D721Med (cell line): ENCODE measurements at places on chromosomes 7 and 10.

DNA sequence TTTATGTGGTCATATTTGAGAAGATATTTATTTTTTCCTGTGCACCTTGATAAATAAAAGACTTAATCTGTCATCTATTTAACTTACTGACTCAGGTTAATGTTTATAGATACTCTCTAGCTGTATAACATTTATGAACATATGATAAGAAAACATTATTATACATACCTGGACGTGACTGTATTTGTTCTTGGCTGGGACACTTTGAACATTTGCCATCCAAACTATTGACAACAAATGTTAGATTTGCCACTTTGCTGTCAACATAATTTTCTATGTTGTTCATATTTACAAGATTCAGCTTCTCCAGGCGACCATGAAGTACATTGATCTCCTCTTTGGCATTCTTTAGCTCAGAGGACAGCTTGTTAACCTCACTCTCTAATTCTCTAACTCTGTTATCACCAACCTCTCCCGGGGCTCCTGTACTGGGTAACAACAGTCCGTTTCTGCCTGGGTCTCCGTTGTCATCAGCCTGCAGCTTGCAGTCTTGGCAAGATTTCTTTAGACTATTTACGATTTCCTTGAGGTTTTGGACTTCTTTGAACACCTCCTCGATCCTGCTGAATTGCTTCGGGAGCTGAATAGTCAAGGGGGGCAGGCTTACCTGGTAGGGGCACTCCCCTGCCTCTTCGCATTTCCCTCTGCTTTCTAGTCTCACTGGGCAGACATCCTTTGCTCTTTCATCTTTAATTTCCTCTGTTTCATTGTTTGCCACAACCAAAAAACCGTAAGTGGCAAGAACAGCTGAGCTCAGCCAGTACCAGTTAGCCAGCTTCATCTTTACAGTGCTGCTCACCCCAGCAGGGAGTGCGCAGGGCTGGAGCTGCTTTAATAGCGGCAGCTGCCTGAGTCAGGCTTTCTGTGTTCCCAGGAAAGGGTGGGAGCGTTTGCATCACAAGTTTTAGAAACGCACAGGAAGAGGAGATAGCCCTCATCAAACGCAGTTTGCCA lies at the start of gene FGL2:
Gene FGL2, minus strand, starts transcription at position 807 of the 954 bp plus-strand sequence. Its CDS starts 26 bp downstream, at position 781.
- no peak for DNase-seq

DNA sequence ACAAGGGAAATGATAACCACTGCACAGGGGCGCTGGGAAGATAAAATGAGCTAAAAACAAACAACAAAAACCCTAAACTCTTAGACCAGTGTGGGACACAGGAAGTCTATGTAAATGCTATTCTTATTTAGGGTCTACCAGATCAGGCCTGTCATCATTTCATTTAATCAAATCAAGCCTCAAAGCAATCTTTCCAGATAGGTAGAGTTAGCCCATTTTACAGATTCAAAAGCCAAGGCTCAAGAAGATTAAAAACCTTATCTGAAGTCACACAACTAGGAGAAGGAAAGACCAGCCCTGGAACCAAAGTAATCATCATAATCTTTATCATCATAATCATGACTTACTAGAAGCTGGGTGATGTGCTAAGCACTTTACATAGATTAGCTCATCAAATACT lies 4.7 kb downstream of the NOD1 start:
- no peak for DNase-seq

DNA sequence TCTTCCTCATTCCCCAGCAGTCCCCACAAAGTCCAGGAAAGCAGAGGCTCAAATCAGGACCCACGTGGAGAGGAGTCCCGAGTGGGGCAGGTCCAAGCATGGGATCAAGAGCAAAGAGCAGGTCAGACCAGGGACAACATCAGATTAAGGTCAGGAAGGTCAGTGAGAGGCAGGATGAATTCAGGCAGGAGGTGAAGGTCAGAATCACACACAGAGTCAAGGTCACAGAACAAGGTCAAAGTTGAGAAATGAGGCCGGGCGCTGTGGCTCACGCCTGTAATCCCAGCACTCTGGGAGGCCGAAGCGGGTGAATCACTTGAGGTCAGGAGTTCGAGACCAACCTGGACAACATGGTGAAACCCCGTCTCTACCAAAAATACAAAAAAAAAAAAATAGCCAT lies 2.3 kb downstream of the MYL10 start:
- no peak for DNase-seq

- DNase-seq: no peak
Measured at GRCh38 chr10:99720387-99720786, 11.5 kb downstream of the COX15 start.

DNA sequence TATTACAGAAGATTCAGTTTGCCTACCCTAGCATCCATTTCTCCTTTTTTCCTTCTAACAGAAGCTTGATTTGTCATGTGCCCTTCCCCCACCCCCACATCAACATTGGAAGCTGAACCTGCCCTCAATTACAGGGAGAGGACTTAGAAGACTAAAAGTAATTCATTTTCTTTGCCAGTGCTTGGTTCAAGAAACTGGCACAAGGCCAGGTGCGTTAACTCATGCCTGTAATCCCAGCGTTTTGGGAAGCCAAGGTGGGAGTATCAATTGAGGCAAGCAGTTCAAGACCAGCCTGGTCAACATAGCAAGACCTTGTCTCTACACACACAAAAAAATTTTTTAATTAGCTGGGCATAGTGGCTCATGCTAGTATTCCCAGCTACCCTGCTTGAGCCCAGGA lies 32.6 kb downstream of the CCNJ start:
- DNase-seq: no peak

- DNase-seq: no peak
Measured at GRCh38 chr7:96729820-96730219, 20.2 kb upstream of the SEM1 start.

- DNase-seq: no peak
Measured at GRCh38 chr10:117074621-117075020, 63.4 kb downstream of the VAX1 start.

DNA sequence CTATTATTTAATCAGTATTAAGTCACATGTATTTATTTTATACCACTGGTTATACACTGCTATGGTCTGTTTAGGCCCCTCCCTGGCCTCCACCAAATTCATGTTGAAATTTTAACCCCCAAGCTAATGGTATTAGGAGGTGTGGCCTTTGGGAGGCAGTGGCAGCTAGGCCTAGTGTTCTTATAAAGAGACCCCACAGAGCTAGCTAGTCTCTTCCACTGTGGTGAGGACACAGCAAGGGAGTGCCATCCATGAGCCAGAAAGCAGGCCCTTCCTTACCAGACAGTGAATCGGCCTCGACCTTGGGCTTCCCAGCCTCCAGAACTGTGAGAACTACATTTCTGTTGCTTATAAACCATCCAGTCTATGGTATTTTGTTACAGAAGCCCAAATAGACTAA lies 28.7 kb downstream of the RBM48 start:
- no peak for DNase-seq

GRCh38 chr7:28121496-28121895 lies 59.1 kb downstream of the JAZF1 start:
- no peak for DNase-seq

DNA sequence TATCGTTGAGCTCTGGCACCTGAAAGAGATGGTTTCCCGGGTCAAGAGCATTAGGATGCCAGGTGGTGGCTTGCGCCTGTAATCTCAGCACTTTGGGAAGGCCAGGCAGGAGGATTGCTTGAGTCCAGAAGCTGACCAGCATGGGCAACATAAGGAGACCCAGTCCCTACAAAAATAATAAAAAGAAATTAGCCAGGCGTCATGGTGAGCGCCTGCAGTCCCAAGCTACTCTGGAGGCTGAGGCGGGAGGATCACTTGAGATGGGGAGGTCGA lies 6.1 kb upstream of the KCP start:
- DNase-seq: no peak

DNA sequence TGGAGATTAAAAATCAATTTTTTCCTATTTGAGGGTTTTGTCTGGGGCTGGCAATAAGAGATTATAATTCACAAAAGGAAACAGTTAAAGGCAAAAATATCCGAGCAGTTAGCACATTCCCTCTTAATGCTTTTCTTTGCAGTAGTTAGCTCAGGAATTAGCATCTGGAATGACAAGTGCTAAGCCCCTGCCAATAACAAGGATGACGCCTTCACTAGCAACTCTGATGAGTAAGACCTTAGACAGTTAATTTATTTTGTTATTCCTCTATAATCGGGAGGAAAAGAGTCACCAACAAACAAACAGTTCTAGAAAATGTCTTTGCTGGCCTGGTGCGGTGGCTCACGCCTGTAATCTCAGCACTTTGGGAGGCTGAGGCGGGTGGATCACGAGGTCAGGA lies 151.3 kb downstream of the TRIL start:
- DNase-seq: no peak

DNA sequence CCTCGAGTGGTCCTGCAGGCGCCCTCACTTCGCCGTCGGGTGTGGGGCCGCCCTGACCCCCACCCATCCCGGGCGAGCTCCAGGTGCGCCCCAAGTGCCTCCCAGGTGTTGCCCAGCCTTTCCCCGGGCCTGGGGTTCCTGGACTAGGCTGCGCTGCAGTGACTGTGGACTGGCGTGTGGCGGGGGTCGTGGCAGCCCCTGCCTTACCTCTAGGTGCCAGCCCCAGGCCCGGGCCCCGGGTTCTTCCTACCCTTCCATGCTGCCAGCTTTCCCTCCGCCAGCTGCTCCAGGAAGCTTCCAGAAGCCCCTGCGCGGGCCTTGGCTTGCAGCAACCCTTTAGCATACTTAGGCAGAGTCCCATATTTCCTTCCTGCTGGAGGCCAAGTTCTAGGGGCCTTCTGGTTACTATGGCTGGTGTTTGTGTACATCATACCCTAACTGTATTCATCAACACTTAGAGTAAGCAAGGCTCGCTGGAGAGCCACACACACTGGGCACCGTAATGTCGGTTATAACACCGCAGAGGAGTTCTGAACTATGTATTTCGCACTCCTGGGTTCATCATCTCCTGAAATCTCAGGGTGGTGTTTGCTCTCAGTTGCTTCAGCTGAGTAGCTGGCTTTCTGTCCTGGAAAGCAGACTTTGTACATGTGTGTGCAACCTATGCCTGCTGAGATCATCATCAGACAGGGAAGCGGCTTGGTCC lies 471 bp downstream of the MGMT start:
- DNase-seq: no peak

DNA sequence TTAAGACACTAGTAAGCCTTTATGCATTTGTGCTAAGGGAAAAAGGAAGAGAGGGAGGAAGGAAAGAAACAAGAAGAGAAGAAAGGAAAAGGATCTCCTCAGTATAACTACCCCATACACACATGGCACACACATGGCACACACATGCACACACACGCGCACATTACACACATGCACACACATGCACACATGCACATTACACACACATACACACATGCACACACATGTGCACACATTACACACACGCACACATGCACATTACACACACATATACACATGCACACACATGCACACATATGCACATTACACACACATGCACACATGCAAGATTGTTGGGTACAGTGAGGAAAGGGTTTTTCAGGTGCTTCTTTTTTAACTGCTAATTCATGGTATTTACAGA lies 311.2 kb downstream of the SKIDA1 start:
- no peak for DNase-seq

- no peak for DNase-seq
Measured at GRCh38 chr7:146701166-146701565, 584.6 kb downstream of the CNTNAP2 start.

- no peak for DNase-seq
Measured at GRCh38 chr10:102802920-102803534, 34.2 kb downstream of the CYP17A1 start.

DNA sequence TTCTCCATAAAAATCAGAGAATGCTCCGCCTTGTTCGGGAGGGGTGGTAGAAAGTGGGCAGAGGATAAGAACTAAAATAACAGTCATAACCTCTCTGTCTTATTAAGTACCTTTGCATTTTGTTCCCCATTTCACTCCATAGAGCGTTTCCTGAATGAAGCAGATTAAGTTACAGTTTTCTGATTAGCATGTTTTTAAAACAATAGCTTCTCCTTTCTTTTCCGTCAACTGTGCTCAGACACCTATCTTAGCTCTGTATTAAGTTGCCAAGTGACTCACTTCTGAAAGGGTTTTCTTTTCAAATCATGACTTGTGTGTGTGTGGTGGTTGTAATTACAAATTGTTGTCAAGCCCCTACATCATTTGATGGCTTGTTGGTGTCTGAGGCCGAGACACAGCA lies 1.4 kb downstream of the HABP2 start:
- DNase-seq: no peak

GRCh38 chr7:121414436-121414835 lies 18.3 kb upstream of the FAM3C start:
- DNase-seq: no peak

- DNase-seq: no peak
Measured at GRCh38 chr10:1462032-1462431, 275.3 kb downstream of the ADARB2 start.

DNA sequence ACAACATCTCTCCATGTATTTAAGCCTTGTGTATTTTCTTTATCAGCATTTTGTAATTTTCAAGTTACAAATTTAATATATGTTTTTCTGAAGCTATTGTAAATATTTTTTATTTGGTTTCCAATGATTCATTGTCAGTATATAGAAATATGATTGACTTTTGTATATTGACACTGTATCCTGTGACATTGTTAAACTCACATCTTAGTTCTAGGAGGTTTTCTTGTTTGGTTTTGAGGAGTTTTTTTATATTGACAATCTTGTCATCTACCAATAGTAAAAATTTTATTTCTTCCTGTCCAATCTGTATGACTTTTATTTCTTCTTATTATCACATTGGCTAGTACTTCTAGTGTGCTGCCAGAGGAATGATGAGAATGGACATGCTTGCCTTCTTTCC lies 393.7 kb downstream of the GPAM start:
- no peak for DNase-seq

DNA sequence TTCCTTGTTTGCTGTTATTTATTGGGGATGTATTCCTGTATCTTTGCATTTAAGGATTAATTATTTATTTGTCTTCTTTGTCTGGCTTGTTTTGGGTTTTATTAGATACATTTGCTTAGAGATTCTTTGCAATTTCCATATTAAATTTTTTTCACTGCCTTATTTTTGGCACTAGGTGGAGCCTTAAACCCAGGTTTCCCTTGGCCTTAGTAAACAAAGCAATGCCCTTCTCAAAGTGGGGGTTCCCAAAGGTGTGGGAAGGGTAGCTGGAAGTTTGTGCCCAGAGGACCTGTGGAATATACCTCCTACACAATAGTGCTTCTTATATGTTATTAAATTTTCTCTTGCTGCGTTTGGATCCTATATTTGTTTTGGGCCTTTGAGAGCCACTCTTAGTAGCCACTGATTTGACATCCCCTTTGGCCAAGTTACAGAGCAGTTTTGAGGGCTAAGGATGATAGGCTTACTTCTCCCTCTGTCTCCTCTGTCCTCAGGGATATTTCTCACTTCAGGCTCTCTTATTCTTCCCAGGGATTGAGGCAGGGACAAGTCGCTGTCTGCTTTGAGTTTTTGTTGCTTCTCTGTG lies 162.3 kb downstream of the ITGB1 start:
- DNase-seq: no peak

DNA sequence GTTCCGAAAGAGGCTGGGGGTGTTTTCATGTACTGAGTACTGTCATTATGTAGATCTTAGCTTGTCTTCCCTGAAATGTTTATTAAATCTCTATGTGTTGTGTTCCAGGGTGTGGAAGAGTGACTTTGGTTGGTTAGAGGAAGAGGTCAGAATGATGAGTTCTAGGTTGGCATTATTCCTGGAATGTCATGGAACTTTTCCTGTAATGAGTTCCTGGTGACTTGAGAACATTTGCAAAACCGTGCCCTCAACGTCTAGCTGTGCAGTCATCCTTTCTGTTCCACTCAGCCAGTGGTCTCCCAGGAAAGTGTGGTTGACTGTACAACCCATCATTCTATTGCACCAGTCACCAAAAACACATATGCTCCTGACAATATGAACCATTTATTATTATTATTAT lies 129.6 kb downstream of the BICC1 start:
- DNase-seq: no peak
